Activated CD8-positive, alpha-beta memory T cell treated with anti-CD3 and anti-CD28 coated beads for 1 hour (primary cell): ENCODE measurements at places on chromosomes 6 and 20.
A peak's percentile ranks its signal among the peaks of the same experiment; 100 is the strongest.

GRCh38 chr6:93373445-93373844 is 45.9 kb downstream of the EPHA7 start:
- DNase-seq: no peak

DNA sequence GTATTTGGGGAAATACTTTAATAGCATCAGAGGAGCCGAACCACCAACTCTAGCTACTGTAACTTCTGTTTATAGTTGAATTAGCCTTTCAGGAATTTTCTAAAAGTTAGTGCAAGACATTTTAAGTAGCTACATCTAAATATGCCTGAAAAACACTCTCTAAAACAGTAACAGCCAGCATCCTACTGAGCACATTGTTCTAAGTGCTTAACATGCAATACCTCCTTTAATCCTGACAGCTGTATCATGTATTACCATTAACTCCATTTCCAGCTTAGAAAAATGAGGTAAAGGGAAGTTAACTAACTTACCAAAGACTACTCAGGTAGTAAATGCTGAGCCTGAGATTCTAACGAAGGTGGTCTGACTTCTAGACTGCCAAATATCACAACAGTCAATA is 120.7 kb downstream of the DST start:
- no peak for DNase-seq

GRCh38 chr6:124002377-124003081 is 198.9 kb downstream of the NKAIN2 start:
- no peak for DNase-seq

DNA sequence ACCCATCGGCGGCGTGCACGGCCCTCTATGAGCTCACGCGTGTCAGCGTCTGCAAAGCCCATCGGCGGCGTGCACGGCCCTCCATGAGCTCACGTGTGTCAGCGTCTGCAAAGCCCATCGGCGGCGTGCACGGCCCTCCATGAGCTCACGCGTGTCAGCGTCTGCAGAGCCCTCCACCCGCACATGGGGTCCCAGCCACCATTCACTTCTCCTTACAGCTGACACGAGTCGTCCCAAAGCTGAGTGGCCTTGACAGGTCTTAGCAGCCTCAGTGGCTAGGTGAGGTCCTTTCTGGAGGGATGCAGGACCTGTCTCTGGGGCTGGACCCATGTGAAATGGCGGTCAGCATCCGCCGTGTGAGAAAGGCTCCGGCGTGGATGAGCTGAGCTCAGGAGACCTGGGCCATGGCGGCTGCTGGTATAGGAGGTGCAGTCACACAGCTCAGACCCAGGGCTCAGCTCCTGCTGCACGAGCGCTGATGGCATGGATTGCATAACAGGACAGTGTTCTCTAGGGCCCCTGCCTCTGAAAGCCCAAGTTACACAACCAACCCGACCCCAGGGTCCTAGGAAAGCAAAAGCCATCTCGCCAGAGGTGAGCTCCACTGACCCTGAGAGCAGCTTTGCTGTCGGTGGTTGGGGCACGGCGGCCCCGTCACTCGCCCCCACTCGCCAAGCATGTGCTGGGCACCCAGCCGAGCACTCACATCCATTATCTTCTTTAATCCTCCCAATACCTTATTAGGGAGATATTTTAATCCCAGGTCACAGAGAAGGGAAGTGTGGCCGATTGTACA is 38.9 kb downstream of the DLL1 start:
- no peak for DNase-seq

GRCh38 chr6:3753228-3753835 is 1.8 kb upstream of the PXDC1 start:
- no peak for DNase-seq

GRCh38 chr6:31620586-31621319 is at the start of gene PRRC2A:
Gene PRRC2A (plus strand): TSS chr6:31620715. CDS start chr6:31622790, 2,075 bp downstream.
- DNase-seq: peak; percentile 84

DNA sequence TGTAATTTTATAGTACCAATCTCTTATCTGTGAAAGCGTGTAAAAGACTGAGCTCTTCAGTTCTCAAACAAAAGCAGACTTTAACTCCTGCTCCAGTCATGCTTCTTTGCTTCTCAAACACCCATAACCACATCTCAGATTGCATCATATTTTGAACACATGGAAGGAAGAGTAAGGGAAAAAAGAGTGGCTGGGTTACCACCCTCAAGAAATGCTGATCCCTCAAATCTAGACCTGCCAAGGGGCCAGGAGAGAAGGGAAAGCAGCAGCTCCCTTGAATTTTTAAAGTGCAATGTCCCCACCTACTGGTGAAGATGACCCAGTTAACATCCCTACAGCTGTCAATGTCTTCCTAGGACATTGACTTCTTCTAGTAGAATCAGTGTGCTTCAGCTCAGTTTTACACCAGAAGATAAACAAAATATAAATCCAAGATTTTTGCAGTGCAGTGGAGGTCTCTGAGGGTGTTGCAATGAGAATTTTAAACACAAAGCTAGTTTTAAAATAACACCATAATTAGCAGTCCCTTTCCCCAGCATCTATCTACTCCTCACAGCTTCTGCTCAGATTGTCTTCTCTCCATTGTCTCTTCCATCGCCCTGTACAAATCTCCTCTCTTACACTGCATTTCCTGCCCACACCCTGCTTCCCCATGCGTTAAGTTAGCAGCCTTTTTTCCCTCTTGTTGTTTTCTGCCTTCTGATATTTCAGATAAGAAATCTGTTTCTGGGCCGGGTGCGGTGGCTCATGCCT is 22.6 kb upstream of the HLA-DQB2 start:
- DNase-seq: no peak

DNA sequence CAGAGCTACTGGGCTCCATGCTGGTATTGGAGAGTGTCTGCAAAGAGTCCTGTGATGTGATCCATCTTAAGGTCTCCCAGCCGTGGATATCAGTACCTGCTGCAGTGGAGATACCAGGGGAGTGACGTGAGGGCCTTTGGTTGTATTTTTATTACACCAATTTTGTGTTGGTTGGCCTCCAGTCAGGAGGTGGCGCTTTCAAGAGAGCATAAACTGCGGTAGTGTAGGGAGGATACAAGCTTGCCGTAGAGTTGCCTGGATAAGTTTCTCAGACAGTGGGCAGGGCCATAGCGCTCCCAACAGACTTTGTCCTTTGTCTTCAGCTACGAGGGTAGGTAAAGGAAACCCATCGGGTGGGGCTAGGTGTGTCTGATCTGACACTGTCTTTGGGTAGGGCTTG is 113.0 kb upstream of the CEP162 start:
- DNase-seq: no peak

GRCh38 chr20:56778765-56779195 is 149.7 kb downstream of the TFAP2C start:
- no peak for DNase-seq

- no peak for DNase-seq
Measured at GRCh38 chr20:21643417-21643816, 62.0 kb upstream of the PAX1 start.

GRCh38 chr6:43228951-43229802 is at the start of gene DNPH1:
Gene DNPH1 (minus strand): TSS chr6:43229481. CDS start chr6:43229456, 25 bp downstream.
- no peak for DNase-seq

DNA sequence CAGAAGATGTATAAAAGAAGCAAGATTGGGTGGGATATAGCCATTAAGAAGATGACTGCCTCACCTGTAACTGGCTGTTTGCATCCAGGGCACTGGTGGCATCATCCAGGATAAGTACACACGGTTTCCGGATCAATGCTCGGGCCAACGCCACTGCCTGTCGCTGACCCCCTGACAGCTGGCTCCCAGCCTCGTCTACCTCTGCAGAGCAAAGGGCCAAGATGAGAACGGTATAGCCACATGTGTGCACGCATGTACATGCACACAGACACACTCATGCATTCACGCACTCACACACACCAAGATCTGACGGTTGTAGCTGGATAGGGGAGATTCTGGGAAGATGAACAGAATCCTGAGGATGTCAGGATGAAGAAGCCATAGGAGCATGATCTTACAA is 3.2 kb upstream of the PSMB8 start:
- no peak for DNase-seq

GRCh38 chr6:21928827-21929226 is 335.3 kb downstream of the SOX4 start:
- no peak for DNase-seq

- DNase-seq: no peak
Measured at GRCh38 chr20:4708856-4709255, 12.9 kb upstream of the PRND start.

DNA sequence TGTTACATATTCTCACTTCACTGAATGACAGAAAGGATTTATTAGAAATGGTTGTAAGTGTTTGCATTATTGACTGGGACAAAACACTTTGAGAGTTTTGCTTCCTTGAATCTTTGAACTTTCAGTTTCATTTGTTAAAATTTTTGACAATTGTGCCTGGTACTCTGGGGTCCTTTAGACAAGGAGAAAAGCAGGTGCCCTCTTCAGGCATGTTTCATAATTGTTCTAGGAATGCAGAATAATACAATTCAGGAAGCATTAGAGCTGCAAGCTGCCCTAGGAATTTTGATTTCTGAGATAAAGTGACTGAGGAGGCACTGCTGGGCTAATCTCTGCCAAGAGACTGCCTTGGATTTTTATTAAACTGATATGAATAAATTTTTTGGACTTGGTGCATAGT is 49.7 kb downstream of the TOP1 start:
- DNase-seq: no peak

GRCh38 chr6:85126485-85127167 is 323.3 kb upstream of the NT5E start:
- DNase-seq: no peak

- DNase-seq: no peak
Measured at GRCh38 chr20:46157625-46158024, 39.5 kb downstream of the CD40 start.

- DNase-seq: no peak
Measured at GRCh38 chr6:9914951-9915350, 499.9 kb downstream of the TFAP2A start.

- no peak for DNase-seq
Measured at GRCh38 chr6:103042336-103042735, 1648.8 kb downstream of the GRIK2 start.

- DNase-seq: no peak
Measured at GRCh38 chr6:78031228-78031627, 378.4 kb downstream of the MEI4 start.

- DNase-seq: no peak
Measured at GRCh38 chr20:54727490-54727889, 252.1 kb downstream of the DOK5 start.

- no peak for DNase-seq
Measured at GRCh38 chr6:167758309-167759023, 68.2 kb upstream of the AFDN start.

DNA sequence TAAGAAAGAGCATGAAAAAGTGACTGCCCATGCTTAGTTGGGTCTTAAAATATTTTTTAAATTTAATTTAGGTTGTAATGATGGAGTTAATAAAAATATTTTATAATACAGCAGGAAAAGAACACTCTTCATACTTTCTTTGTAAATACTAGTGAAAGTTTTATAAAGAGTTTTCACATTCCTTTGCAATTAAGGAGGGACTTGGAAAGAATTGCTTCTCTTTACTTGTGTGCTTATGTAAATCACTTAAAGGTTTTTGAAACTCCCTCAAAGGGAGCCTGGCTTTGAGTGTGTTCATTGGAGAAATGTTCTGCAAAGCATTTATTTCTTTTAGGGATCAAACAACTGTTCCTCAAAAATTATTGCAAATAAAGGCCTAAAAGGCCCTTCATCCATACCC is 11.6 kb upstream of the TFAP2B start:
- no peak for DNase-seq

- no peak for DNase-seq
Measured at GRCh38 chr6:84575264-84575663, 189.1 kb downstream of the TBX18 start.

DNA sequence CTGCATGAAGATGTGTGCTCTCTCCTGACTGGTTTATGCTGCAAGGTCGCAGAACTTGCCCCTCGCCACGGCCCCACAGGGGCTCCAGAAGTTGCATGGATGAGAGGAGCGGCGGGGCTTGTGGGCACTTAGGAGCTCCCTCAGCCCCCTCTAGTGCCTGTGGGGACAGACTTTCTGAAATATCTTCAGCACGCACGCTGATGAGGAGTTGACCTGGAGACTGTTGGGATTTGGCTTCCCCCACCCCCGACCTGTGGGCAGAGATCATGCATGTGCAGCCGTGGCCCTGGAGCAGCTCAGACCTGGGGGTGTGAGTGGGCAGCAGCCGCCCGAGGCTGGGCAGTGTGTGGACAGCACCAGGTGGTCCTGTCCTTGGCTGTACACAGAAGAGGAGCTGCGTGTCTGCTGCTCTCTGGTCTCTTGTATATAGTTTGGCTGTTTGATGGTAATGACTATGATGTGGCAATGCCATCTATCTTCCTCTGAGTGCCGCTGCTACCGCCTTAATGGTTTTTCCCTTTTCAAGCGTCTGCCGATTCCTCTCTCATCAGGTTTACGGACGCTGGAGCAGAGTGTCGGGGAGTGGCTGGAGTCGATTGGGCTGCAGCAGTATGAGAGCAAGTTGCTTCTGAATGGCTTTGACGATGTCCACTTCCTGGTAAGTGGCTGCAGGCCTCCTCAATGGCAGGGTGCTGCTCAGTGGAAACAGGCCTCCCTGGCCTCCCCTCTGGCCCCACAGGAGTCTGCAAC is 81.4 kb downstream of the TCP11 start:
- no peak for DNase-seq

DNA sequence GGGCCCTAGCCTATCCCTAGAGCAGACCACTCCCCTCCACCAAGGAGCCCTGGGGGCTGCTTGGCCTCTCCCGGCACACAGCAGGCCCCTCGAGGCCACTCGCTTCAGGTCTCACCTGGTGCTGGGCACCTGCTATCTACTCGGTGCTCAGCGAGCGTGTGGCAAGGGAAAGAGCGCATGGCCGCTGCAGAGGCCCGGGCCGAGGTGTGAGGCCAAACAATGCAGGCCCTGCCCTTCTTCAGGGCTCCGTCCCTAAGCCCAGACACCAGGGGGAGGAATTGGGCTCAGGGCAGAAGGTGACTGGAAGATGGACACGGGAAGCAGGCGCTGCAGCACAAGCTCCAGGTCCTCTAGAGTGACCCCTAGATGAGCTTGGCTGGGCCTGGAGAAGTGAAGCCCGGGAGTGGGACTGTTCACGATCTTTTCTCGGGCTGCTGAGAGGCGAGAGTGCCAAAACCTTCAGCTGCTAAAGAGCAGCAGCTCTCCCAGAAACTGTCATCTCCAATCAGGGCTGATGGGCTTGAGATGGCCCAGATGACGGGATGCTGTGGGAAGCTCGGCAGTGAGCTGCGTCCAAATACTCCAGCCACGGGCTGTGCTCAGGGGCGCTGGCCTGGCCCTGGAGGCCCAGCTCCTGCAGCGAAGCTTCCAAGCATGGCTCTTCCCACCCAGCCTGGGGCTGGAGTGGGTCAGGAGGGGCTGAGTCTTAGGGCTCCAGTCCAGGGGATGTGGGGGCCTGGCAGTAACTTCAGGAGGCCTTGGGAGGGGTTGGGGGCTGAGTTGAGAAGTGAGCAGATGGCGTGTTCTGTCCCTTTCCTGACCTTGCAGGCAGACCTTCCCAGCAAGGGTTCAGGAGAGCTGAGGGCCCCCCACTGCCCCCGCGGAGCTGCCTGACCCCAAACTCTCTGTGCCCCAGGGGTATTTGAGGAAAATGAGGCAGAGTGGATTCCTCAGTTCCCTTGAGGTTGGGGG is 43.7 kb downstream of the APCDD1L start:
- DNase-seq: no peak
